ENCODE measurements at places on chromosomes 16 and 17. TPM values are rescaled to one million over a fixed set of nuclear protein-coding genes. Genes with fewer than 3 reads are reported as not detected.

DNA sequence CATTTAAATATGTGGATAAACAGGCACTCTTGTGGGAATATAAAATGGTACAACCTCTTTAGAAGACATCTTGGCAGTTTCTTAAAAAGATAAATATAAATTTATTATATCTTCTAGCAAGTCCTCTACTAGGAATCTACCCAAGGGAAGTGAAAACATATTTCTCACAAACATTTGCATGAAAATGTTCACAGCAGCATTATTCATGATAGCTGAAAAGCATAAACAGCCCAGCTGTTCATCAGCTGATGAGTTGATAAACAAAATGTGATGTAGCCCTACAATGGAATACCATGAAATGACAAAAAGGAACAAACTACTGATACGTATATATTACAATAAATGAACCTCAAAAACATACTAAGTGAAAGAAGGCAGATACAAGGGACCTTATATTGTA lies 12.0 kb downstream of the DGKE start:
- peaks cover 3% of the 10 kb centered on the region for H3K36me3 ChIP-seq
- H3K4me1 ChIP-seq = no peaks in the 10 kb centered on the region

DNA sequence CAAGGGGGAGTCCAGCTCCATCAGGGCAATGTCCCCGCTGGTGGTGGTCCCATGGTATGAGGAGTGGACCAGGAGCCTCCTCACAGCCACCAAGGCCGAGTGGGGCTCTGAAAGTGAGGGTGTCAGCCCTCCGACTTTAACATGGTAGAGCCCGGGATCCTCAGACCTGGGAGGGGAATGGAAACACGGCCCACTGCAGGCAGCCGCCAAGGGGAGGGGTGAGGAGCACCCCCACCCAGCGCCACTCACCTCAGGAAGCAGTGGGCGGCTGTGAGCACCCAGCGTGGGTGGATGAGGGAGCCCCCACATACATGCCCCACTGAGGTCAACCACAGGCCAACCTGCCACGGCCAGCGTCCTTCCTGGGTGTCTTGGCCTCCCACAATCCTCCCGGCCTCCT lies 10.8 kb downstream of the ZG16B start:
- H3K4me3 ChIP-seq = no peak overlapping the region
- peaks cover 19% of the 10 kb centered on the region for H3K27me3 ChIP-seq
- peaks cover 15% of the 10 kb centered on the region for H3K4me1 ChIP-seq
- DNase-seq = no peak
- H3K27ac ChIP-seq = no peak overlapping the region

MYH13 gene
- total RNA-seq = 0.31 TPM

GINS2 gene
- 8.5 TPM for total RNA-seq

DNA sequence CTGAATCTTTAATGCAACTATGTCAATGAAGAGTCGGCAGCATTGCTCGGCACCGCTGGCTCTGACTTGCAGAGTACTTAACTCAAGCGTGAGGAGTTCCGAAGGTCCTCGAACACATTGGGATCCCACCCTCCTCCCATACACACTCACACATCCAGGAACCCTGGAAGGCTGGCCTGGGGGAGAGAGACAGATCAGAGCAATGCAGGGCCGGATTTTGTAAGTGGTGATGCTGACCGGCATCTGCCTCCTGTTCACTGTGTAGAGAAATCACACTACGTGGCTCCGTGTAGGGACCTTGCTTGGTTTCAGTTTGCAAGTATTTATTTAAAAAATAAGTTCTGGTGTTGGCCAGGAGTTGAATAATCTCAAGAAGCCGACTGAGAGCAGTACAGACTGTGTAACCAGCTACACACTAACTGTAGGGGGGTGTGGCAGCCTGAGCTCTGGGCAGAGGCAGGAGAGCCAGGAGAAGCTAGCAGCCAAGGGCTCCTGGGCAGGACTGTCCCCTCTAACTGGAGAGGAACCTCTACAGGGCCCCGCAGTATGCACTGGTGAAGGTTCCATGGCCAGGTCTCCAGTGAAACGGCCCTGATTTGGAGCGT lies 190.2 kb upstream of the TNRC6C start:
- DNase-seq = no peak
- peaks cover 25% of the 10 kb centered on the region for H3K27me3 ChIP-seq
- no peak overlapping the region for H3K4me3 ChIP-seq
- no peak overlapping the region for H3K27ac ChIP-seq

PERCC1 gene
- 0.13 TPM for total RNA-seq

DNA sequence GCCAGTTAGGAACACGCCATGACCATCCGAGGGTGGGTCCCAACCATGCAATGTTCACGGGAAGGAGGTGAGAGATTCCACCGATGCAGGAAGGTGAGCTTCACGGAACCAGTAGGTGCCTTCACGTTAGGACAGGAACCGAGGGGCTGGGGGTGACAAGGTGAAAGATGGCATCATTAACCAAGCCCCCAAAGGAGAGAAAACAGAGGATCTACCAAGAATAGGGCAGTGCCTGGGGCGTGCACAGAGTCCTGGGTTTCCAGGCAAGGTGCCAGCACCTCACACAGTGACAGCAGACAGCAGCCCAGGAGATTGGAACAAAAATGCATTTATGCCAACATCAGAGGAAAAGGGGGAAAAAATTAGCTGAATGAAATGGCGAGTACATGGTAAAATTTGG lies 137.9 kb downstream of the GSG1L start:
- no peak overlapping the region for H3K27ac ChIP-seq
- H3K4me1 ChIP-seq = no peaks in the 10 kb centered on the region
- no peak for DNase-seq

- no peaks in the 10 kb centered on the region for H3K27me3 ChIP-seq
- peak; percentile 95 for DNase-seq
- peak overlapping the region; percentile 80 for H3K27ac ChIP-seq
- no peak overlapping the region for H3K4me3 ChIP-seq
- peaks cover 39% of the 10 kb centered on the region for H3K4me1 ChIP-seq
These were observed 64.1 kb upstream of the SREBF1 start for GRCh38 chr17:17900615-17901520.

DNA sequence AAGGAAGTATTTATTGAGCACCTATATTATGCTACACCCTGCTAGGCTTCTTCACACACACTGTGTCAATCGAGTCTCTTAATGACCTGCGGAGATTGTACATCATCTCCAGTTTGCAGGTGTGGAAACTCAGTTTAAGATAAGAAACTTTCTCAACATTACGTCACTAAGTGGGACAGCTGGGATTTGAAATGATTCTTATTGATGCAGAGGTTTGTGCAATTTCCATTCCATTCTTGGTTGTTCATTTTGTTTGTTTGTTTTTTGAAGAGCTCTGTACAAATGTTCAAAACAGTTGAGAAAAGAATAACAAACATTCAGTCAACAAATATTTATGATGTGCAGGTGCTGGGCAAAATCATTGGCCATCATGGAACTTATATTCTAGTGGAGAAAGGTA lies 84.8 kb downstream of the MAP2K6 start:
- no peaks in the 10 kb centered on the region for H3K36me3 ChIP-seq
- no peak overlapping the region for H3K4me3 ChIP-seq
- peaks cover 18% of the 10 kb centered on the region for H3K4me1 ChIP-seq

HNF1B gene
- not detected for total RNA-seq

All from muscle of leg (tissue), 16 donors.